EL (cell line): ENCODE measurements at places on chromosomes 12 and 14.

- DNase-seq, result peak; percentile 24
Observed at GRCh38 chr14:29906256-29906870, 21.3 kb downstream of the PRKD1 start.

GRCh38 chr14:98293576-98293975 lies 978.4 kb downstream of the BCL11B start:
- no peak for DNase-seq

DNA sequence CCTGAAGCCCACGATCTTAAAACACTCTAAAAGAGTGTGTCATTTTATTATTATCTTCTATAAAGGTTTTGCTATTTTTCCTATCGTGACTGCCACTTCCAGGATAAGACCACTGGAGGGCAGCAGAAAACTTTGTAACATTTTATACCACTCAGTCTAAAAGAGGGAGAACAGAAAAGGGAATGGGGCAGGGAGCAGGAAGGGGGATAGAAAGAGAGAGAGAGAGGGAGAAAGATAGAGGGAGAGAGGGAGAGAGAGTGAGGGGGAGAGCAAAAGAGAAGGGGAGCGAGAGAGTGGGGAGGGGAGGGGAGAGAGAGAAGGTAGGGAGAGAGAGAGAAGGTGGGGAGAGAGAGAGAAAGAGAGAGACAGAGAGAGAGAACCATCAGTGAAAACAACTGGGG lies 2.0 kb upstream of the ART4 start:
- peak; percentile 62 for DNase-seq

- no peak for DNase-seq
Observed at GRCh38 chr14:81125536-81125935, 95.2 kb downstream of the GTF2A1 start.

GRCh38 chr12:24705741-24706358 lies 243.1 kb downstream of the BCAT1 start:
- DNase-seq, result peak; percentile 34

- DNase-seq, result no peak
Observed at GRCh38 chr14:20332431-20332787, 670 bp downstream of the CCNB1IP1 start.

GRCh38 chr14:68809524-68809923 lies 16.7 kb upstream of the ZFP36L1 start:
- DNase-seq, result no peak

- DNase-seq, result no peak
Observed at GRCh38 chr14:85853996-85854526, 324.1 kb downstream of the FLRT2 start.

DNA sequence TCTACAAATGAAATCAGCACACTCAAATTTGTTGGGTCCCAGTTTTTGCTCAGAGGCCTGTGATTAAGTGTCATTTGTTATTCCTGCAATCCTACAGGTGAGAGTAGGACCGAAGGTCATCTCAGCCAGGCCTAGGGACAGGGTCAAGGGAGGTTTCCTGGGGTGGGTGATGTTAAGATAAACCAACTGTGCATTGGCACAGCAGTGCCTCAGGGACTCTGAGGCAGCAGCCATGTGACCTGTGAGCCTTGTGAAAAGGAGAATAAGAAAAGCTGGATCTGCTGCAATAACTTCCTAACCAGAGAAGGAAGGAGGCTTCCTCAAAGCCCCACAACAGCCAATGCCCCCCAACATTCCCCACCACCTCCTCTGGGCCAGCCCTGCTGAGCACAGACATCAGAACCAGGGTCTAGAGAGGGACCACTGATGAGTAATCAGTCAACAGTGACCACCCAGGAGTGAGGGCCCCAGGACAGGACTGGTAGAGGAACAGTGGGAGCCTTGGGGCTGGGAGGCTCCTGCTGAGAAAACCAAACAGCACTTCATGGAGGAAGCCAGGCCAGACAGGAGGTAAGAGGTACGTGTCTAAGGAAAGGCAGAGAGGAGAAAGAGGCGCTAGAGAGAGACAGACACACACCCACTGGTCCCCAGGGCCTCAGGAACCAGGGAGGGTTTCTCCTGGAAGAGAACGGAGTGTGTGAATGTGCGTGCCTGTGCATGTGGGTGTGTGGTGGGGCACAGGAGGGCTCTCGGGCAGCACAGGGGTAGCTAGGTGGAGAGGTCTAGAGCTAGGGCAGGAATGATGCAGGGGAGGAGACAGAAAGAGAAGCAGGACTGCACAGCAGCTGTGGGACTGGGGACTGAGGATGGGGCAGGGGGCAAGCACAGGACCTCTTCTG lies 82.4 kb downstream of the ITPK1 start:
- no peak for DNase-seq
